ENCODE measurements at places on chromosomes 2 and 18.
A peak's percentile ranks its signal among the peaks of the same experiment; 100 is the strongest.

DNA sequence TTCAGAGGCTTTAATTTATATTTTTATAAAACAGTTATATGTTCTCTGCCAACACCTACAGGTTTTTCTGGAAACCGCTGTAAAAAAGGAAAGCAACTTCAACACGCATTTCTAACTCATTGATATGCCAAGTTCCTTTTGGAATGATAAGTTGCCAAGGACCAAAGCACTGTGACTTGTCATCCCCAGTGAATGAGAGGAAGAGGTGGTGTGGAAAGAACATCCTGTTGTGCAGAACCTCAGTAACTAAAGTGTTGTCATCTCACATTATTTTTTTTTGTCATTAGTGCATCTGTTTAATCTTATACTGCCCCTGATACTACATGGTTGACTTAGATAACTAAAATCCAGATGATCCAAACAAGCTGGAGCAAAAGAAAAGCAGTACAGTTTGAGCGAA, 96.0 kb upstream of the NEUROD1 start:
- DNase-seq = no peak

DNA sequence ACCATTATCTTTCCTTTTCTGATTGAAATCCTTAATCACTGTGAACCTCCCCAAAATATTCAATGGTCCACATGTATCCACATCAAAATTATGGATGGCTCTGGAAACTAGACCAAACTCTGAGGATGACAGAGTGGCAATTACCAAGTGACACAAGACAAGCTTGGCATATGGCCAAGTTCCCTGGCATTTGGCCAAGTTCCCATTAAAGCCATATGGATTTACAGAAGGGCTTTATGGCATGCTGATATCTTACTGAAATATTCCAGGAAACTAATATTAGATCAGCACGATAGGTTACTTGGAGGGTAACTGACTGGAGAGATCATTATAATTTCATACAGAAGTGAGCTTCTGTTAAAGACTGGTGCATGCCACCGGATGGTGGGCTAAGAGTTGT, 21.9 kb upstream of the CERS6 start:
- DNase-seq = peak; percentile 33

DNA sequence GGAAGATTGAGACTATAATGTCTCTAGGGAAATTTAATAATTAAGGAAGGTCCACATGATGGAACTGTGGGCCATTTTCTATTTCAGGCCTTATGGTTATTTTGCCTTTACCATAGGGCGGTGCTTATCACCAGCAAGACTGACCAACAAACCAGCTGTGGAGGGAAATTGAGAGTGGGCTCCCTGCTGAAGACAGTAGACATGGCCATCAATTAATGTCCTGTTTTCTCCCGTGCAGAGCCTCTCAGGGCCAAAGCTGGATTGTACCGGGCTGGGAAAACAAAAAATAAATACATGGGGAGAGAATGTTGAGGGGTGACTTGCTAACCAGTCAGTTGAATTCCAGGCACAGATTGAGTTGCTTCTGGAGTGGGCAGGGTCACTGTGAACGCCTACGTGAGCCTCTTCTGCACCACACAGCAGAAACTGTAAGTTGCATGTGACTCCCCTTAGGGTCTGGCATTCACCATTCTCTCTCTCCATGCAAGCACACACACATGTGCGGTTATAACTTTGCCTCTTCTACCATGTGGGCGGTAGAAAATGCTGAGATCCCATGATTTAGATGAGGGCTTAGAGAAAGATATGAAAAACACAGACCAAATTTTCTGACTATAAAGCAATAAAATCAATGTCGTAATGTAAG, 128.5 kb downstream of the COPS8 start:
- no peak for DNase-seq

DNA sequence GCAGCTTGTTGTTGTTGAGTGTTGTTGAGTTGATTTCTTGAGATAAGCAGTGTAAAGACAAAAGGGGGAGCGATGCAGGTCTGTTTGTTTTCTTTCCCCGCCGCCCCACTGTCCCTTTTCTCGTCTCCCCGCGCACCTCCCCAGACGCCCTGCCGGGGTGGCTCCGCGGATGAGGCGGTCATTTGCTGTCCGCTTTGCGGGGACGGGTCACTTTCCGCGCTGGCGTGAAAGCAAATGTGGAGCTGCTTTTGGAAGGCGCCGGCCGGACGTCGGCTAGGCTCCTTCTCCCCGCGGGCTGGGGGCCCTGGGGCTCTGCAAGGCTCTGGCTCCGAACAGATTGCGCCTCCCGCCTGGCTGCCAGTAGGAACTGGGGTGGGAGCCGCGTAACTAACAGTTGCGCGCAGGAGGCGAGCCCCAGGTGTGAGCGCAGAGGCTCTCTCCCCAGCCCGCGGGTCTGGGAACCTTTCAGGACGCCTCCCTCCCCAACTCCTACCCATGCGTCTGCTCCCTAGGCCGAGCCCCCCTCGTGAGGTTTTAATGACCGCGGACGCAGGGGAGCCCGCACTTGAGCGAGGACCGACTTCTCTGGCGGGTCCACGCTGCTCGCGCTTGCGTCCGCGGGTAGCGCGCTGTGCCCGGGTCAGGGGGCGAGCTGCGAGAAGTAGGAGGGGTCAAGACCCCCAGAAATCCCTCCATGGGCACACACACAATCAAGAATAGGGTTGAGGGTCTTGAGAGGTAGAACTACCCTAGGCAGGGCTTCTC, 146.6 kb downstream of the MEIS1 start:
- no peak for DNase-seq

GRCh38 chr2:157329524-157329923, 3.9 kb upstream of the ERMN start:
- peak; percentile 68 for DNase-seq

GRCh38 chr2:24914713-24915112, 5.3 kb downstream of the ADCY3 start:
- DNase-seq = no peak

- DNase-seq = no peak
Observed at GRCh38 chr2:96584017-96584416, 47.5 kb downstream of the ARID5A start.

DNA sequence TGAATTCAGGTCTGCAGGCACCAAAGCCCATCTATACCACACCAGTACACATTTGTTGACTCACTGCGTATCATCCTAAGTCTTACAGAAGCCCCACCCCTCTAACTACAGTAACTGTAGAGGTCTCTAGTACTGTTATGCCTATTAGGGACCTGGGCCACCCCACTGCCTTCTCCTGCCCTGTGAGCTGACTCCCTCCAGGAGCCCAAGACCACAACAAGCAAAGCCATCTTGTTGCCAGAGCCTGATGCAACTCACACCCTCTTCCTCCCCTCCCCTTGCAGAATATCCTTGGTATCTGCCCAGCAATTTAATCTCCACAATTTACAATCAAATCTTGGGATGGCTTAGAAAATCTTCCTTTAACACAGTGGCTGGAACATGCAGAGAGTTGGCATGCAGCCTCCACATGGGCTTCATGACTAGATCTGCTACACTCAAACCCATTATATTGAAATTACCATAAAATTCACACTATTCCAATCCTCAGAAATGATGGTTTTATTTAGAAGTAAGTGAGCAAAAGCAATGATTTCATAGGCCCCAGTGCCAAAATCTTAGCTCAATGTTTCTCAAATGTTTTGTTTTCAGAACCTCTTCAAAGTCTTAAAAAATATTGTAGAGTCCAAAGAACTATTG, 17.7 kb upstream of the CYP1B1 start:
- no peak for DNase-seq

- DNase-seq = no peak
Observed at GRCh38 chr2:196758474-196759377, 40.8 kb downstream of the GTF3C3 start.

DNA sequence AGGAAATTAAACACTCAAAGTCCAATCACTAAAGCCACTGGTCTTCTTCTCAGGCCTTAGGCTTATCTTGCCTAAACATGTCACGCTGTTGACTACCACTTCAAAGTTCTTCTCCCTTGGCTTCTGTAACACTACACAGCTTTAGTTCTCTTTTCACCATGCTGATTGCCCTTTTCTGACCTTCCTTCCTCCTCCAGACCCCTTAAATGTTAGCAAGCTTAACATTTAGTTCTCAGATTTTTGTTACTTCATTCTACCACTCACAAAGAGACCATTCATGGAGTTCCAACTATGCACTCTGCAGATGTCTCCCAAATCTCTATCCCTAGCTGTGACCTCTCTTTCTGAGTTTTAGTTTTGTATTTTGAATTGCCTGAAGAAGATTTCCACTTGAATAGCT, 64.4 kb downstream of the TTC21B start:
- no peak for DNase-seq

GRCh38 chr2:230814616-230815015, 50.1 kb upstream of the ITM2C start:
- no peak for DNase-seq

GRCh38 chr2:133333181-133333580, 235.1 kb downstream of the NCKAP5 start:
- DNase-seq = no peak

GRCh38 chr2:25333981-25334380, 7.7 kb downstream of the DNMT3A start:
- no peak for DNase-seq

DNA sequence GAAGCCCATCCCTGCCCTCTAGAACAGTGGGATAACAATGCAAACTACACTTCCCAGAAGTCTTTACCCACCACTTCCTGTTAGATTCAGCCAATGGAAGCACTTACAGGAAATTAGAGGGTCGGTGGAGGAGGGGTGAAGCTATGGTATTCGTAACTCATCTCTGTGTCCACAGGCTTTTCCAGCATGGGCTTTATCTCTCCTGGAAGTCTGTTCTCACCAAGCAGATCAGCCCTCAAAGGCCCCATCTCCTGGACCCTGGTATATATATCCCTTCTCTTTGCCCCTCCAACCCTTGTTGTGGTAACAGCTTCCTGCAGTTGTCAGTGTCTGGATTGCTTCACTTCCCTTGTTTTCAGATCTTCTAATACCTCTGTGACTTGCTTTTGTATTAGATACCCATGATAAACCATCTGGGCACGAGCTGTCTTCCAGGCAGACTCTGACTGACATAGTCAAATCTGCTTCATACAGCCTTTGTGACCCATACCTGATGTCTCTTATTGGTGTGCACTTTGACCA, 475.0 kb upstream of the POU3F3 start:
- DNase-seq = no peak

DNA sequence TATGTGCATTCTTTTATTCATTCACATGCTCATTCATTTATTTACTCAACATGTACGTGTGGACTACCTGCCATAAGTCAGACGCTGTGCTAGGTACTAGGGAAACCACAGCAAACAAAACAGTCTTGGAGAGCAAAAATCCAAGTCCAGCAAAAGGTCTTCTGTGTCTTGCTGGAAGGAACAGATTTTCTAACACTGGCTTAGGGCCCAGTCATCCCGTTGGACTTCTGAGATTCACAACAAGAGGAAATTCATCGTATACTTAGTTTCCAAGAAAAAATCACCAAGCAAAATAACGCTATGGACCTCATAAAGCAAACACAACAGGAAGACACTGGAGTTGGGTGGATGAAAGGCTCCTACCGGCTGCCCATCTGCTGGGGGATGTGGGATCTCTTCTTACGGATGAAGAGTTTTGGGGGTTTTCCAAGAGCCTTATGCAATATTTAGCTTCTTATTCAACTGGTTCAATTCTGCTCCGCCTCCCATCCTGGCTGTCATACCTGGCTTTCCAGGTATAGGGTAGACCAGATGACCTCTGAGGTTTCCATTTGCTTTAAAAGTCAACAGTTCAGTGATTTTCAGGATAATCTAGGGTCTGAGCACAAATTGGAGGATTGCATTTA, 262.7 kb downstream of the HAUS1 start:
- DNase-seq = no peak

DNA sequence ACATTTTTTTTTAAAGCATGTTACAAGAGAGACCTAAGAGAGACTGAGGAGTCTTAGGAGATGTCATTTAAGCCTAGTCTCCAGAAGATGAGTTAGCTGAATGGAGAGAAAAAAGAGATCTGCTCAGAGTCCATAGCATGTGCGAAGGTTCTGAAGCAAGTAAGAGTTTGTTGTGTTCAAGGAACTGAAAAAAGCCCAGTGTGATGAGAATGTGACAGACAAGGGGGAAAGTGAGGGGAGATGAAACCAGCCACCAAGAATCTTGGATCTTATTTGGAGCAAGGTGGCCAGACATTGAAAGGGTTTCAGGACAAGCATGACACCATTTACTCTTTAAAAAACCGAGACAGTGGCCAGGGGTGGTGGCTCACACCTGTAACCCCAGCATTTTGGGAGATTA, 5.2 kb upstream of the MOB1A start:
- DNase-seq = no peak

DNA sequence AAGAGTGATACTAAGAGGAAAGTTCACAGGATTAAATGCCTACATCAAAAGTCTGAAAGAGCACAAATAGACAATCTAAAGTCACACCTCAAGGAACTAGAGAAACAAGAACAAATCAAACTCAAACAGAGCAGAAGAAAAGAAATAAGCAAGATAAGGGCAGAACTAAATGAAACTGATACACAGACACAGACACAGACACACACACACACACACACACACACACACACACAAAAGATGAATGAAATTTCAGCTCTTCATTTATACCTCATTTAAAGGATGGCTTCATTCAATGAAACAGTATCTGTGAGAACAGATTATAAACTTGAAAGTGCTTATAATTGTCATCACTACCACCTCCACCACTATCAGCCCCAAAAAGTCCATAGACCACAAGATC, 428.9 kb downstream of the MBD2 start:
- no peak for DNase-seq

DNA sequence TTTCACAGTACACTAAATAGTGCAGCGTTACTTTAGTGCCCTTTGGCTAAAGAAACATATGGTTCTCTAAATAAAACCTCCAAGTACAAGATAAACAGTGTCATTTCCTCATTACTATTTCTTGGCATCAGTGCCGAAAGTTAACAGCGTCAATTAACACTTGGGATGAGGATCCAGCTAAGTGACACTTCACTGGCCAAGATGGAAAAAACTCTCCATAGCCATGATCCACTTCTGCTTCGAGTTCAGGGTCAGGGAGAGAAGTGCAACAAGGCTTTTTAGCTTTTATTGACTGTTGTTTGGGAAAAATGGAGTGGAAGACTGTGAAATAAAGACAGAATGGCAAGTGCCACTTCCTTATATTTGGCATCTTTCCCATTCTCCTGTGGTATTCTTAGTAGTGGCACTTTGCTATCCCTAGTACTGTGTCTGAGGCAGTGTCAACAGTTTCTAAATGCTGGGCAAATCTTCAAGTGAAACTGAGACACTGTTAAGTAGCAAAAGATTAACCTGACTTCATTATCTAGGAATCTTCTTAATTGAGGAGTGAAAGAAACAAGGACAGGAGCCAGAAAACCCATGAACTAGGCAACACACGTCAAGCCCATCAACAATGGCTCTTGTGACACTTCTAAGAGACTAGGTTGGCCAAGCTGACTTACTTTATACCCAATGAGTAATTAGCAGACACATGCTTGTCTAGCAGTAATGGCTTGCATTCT, 222.5 kb upstream of the SESTD1 start:
- no peak for DNase-seq

DNA sequence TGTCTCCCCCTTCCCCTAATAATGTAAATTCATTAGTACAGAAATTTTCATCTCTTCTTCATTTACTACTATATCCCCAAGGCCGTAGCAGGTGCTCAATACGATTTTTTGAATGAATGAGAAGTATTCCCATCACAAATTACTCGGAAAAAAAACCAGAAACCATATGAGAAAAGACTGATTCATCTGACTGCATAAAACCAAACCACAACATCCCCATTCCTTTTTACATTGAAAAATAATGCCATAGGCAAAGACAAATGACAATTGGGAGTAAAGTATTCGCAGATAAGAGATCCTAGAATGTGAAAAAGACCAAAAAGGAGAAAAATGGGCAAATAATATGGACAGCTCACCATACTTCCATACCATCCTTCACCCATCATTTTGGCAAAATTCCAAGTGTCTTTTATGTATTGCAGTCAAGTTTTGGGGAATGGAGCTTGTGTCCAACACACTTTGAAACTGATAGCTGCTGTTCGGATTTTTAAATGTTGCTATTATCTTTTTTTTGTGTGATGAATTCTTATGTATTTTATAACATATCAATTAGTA, 1.5 kb downstream of the ZC3H8 start:
- DNase-seq = no peak
